ENCODE measurements at places on chromosomes 2 and 18.
A peak's percentile ranks its signal among the peaks of the same experiment; 100 is the strongest.

DNA sequence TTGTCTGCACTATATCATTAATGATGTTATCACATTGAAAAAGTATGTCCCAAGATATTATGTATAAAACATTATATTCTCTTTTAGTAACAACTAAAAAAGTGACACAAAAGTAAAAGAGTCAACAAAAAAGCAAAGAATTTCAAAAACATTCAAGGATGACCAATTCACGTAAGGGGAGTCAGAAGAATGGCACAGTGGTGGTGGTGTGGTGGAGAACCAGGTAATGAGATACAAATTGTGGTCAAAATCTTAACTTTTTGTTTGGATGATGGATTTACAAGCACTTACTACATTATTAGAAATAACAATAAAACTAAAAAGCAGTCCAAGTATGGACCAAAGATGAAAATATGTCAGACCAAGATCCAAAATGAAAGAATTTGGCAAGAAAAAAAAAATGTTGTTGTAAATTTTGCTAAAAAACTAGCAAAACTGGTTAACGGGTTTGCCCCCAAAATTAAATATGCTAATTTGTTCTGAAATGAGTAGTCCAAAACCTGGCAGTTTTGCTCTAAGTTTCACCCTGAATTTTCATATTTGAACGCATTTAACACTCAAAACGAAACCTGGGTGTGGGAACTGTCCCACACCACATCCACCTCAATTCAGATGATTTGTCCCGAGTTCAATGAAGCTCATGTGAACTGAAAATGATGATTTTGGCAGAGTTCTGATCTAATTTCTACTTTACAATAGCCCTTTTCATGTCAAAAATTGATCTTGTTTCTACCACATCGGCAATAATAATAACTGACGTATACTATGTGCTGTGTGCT is 135.8 kb downstream of the IKZF2 start:
- DNase-seq, result no peak

DNA sequence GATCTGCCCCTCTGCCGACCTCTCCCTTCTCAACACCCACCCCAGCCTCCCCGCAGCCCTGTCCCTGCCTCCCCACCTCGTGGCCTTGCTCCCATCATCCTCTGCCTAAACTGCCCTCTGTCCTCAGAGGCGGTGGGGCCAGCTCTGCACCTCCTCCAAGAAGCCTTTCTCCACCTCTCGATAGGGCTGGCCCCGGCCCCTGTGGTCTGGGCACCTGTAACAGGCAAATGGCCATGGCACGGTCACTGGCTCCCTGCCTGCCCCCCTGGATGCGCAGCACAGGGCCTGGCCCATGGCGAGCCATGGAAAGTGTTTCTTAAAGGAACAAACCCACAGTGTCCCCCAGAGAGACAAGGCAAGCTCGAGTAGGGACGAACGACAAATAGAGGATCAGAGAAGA is 42.0 kb downstream of the MYO7B start:
- no peak for DNase-seq

DNA sequence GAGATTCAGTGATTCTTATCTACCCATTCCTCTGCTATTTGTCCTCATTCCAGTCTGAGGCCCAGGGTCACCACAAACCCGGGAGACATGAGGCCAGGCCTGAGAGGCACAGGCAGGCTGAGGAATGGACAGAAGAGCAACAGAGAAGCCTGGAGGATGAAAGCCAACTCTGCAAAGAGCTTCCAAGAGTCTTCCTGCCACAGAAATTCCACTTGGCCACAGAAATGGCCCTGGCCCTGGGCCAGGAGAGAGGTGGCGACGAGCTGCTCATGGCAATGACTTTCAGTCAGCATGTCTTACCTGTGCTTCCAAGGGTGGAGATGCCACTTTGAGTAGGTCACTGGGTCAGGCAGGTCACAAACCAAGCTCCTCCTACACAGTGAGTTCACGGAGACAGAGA is 155.3 kb upstream of the PKDCC start:
- no peak for DNase-seq

- no peak for DNase-seq
Observed at GRCh38 chr2:189488008-189488310, 46.7 kb downstream of the WDR75 start.

DNA sequence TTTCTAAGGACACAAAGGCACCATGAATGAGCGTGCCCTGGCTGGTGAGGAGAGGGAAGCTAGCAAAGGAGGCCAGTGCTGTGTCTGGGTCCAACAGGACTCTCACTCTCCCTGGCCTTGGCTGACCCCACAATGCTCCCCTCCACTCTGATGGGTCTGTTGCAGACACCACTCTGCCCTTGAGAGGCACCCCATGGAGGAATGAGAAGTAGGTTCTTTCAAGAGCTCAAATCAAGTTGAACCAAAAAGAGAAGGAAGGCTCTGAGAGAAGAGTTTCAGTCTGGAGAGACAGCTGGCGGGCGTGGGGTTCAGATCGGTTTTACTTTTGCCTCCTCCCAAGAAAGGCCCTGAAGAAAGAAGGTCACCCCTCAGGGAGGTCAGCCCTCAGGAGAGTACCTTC is 18.4 kb downstream of the TMEM247 start:
- no peak for DNase-seq

DNA sequence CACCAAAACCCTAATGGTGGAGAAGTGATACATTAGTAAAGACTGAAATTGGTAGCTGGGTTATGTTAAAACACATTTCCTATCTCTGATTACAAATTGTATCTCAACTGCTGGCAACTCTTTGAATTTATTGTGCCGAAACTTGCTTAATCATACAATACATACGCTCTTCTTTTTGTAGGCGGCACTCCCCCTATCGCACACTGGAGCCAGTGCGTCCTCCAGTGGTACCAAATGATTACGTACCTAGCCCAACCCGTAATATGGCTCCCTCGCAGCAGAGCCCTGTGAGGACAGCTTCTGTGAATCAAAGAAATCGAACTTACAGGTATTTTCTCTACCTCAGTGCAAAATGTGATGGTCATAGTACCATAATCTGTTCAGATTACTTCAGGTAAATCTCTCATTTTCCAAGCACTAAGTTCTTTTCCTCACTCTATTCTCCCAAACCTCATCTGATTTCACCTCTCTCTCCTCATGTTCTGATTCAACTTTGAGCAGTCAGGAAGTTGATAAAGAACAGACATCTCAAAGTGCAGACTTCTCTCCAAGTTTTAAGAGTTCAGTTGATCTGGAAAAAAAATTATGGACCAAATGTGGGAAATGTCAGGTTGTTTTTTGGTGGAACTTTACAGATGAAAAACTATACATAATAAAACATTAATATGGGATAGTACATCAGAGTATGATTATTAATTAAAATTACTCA is 66.5 kb downstream of the ABI2 start:
- peak; percentile 24 for DNase-seq

DNA sequence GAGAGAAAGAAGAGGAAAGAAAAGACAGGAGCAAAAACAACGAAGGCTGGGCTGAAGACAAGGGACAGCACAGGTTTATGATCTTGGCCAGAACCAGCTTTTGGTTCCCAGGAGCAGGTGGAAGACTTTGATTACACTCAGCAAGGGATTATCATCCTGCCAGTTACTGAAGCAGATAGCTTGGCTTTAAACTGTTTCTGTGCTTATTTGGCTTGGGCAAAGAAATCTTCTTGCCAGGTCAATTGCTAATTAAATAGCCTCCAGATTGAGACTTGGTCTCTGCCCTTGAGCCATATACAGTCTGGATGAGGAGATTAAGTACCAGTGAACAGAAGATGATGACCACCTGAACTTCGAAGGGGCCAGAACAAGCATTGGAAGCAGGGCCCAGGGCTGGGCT is 22.3 kb upstream of the GRP start:
- no peak for DNase-seq

DNA sequence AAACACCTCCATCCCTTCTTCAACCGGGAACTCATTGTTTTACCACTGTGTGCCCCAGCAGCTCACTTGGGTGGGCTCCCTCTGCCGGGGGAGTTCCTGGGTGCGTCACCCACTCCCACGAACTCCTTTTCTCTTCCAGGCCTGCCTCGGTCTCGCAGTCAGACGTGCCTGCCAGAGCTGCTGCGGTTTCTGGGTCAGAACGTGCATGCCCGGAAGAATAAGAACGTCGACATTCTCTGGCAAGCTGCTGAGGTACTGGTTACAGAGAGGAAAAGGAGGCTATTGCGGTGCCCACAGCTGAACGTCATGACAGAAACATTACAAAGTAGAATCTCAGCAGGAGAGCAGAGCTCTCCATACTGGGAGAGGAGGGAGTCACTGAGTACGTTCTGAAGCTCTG is 35.6 kb downstream of the COA5 start:
- no peak for DNase-seq

DNA sequence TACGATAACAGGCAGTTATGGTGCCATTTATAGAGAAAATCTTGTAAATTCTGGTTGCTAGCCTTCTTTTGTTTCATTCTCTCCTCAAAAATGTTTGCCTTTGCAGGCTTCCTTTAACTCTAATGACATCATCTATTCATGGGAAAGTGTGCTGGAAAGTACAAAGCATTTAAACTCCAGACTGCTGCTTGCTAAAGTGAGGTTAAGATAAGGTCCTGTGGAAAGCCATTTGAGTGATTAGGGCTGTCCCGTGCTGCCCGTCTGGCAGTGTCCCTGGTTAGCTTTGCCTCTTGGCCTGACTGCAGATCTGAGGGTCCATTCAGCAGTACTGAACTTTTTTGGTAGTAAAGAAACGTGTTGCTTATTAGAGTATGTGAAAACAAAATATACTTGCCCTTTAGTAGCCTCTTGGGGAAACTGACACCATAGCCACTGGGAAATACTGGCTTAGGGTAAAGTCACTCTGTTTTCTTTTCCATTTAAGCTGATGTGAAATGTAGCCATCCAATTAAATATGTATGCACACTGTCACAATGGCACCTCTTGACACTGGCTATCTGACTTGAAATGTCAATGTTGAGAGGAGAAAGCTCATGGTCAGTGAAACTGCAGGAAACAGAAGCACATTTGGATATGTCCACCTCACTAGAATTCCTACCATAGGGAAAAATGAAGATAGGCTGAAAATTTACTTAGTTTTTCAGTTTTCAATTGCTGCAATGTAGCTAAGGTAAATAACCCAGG is 321.5 kb downstream of the SLC8A1 start:
- DNase-seq, result no peak

DNA sequence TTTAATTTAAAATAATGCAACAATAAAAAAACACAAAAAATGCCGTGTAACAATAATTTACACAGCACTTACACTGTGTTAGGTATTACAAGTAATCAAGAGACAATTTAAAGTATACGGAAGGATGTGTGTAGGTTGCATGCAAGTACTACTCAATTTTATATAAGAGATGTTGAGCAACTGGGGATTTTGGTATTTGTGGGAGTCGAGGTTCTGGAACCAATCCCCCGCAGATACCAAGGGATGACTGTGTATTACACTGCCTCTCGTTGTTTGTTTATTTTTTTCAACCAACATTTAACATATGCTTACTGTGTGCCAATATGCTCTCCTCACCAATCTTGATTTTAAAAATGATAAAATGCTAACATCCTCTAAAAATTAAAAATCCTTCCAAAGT is 24.8 kb downstream of the MAP3K2 start:
- no peak for DNase-seq

GRCh38 chr18:4236940-4237663 is 218.0 kb downstream of the DLGAP1 start:
- no peak for DNase-seq

DNA sequence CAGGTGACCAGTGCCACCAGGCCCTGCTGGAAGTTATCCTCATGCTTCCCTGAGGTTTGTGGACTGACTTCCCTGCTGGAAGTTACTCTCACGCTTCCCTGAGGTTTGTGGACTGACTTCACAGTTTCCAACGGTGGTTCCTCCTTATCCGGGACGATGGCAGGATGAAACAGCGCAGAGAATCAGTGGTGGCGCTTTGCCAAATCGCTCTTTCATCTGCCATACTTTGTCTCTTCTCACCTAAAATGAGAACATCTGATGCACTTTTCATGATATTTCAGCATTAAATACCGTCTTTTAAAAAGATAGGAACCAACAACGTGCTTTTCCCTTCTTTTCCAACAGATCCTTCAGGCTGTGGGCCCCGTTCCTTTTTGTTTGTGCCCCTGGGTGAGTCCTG is 183.3 kb downstream of the LDLRAD4 start:
- DNase-seq, result no peak

DNA sequence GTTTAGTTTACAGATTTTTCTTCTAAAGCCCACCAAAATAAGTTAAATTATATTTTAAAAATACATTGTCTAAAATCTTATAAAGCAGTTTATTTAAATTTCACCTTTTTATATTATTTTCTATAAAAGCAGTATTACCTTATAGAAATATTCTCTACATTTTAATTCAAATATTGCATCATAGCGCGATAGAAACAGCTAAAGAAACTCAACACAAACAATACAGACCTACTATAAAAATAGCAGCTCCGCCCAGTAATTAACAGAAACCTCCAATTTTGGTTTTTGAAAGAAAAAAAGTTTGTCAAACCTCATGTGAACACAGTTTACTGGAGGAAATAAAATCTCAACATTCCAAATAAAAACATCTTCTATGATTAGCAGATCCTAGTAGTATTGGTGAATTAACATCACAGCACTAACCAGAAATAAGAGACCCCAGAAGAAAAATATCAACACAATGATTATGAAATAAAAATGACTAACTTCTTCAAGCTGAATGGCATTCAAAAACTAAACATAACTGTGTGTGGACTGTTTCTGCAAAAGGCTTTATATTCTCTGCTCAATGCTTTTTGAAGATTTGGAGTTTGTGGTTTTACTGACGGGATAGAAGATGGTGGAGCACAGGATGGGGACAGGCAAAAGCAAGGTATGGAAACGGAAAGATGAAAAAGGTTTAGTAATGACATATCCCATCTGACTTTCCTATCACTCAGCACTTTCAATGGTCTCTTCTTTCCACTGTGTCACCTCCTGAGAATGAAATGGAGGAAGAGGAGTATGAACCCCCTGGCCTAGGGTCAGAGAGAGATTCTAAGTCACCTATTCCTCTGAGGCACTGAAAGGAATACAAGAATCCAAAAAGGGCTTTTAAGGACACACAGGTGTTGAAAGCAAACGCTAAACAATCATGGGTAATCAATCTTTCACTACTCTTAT is 17.5 kb downstream of the MAP4K3 start:
- no peak for DNase-seq

- DNase-seq, result no peak
Observed at GRCh38 chr2:143144813-143145455, 15.7 kb downstream of the ARHGAP15 start.

DNA sequence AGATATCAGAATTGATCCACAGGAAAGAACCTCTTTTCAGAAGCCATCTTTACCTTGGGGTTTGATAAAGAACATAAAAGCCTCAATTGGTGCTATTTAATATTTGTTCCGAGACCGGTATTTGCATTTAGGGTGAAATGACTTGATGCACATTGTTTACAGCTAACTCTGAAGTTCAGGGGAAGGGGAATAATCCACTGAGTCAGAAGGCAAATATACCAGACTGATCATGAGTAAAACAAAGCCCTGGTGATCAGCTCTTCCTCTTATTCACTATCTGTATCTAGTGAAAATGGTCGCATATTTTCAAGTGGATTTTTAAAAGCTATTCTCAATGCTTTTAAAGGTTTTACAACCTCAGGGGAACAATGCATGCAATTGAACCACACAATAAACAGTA is 53.0 kb upstream of the ATP8B1 start:
- DNase-seq, result no peak

DNA sequence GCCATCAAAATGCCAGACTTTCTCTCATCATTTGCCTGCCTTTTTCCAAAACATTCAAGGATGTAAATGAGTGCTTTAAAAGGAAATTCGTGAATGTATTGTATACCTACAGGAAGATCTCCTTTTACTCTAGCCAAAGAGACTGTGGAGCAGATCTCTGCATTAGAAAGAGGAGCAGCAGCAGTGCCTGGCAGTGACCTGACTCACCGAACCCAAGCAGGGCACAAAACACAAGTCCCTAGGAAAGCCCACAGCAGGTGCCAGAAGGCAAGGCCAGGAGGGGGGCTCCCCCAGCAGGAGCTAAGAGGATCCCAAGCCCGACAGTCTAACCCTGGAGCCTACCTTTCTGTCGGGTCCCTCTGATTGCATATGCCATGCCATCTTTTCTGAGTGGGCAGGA is 47.9 kb downstream of the L3MBTL4 start:
- DNase-seq, result no peak
